ENCODE measurements at places on chromosomes 12 and 14.

- DNase-seq, result no peak
Measured at GRCh38 chr14:32012062-32012461, 65.0 kb upstream of the ARHGAP5 start.

DNA sequence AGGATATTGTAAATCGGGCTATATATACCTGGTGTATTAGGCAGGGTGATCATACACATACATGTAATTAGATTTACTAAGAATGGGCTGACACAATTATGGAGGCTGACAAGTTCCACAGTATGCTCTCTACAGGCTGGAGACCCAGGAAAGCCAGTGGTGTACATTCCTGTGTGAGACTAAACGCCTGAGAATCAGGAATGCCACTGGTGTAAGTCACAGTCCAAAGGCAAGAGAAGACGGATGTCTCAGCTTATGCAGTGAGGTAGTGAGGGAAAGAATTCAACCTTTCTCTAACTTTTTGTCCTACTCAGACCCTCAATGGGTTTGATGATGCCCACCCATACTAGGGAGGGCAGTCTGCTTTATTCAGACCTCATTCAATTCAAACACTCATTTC lies 57.1 kb downstream of the METTL25 start:
- DNase-seq, result no peak

DNA sequence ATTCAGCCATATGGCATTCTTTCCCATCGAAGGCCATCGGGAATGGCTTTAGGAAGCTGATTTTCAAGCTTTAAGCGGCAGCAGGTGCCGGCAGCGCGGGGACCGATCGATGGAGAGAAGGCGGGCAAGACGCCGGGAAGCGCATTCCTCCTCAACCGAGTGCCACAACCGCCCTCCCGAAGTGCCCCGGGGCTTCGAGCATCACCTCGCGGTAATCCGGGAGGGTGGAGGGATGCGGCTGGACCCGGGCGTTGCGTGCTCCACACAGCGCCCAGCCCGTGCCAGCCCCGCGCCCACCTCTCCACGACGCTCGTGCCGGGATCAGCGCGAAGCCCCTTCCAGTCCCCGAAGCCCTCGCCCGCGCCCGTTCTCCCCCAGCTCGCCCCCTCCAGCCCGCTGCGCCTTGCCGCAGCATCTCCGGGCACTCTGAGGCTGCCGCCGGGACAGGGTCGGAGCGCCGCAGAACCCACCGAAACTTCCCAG lies 3.2 kb downstream of the USP44 start:
- peak; percentile 10 for DNase-seq

- no peak for DNase-seq
Measured at GRCh38 chr14:103330536-103330935, 3.5 kb upstream of the EIF5 start.

Data from stimulated activated CD8-positive, alpha-beta memory T cell treated with anti-CD3 and anti-CD28 coated beads, Interleukin-4, amount 100 ng/mL, for 24 hours (primary cell).